T47D (cell line): ENCODE measurements at places on chromosomes 2 and 18.

- DNase-seq, result no peak
Observed at GRCh38 chr2:67323209-67323991, 73.7 kb upstream of the ETAA1 start.

GRCh38 chr18:2139691-2140090 is 431.6 kb downstream of the METTL4 start:
- DNase-seq, result peak; percentile 42

GRCh38 chr2:201419057-201419635 is 32.1 kb downstream of the TRAK2 start:
- no peak for DNase-seq

DNA sequence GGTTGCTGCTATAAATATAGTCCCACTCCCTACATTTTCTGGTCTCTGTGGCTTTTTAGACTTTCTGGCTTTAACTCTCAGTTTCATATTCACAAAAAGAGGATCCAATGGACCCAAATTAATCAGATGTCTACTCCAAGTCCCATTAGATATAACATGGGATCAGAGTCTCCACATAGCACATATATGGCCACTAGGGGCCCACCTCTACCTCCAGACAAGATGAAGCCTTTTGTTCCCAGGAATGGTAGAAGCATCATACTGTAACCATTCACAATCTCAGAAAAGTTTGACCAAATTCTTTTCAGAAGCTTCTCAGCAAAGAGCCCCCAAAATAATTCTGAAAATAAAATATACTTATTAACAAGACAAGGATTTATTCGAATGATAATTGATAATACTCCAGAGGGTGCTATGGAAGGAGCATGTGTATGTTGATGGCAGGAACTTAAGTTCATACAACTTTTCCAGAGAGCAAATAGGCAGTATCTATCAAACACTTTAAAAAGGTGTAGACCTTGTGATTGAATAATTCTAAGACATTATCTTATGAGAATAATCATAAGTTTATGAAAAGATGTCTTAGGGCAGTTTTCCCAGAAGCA is 382.3 kb upstream of the CRIM1 start:
- DNase-seq, result peak; percentile 11
